ENCODE measurements at places on chromosomes 1 and 21.

- peak; percentile 53 for DNase-seq
Observed at GRCh38 chr1:21338573-21339355, 48.5 kb upstream of the ECE1 start.

DNA sequence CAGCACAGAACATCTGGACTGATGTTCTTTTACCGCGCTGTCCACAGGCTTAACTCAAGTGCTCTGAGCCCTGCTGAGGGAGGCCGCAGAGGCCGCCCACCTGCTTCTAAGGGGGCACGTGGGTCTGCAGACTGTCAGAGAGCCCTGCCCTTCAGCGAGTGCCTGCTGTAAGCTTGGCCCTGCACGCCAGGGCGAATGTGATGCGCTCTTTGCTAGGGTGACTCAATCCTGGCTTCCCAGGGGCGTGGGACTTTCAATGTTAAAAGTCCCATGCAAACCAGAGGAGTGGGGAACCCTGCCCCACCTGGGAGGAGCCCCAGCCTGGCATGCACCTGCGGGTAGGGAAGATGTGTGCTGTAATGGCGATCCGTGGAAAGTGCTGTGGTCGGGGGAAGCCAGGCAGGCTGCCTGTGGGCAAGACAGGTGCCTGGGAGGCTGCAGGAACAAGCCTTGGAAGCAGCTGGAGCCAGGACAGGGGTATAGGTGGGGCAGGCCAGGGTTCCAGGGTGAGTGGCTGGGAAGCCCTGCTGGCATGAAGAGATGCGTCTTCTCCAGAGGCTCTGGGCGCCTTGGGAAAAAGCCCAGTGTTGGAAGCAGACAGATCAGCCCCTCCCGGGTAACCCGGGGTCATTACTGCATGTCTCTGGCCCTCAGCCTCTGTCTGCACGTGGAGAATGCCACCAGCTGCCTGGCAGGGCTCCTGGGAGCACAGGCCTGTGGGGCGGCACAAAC, 594 bp upstream of the PANK4 start:
- no peak for DNase-seq

- no peak for DNase-seq
Observed at GRCh38 chr1:7177438-7178146, 392.3 kb downstream of the CAMTA1 start.

- DNase-seq = no peak
Observed at GRCh38 chr1:224707843-224708725, 92.0 kb downstream of the CNIH3 start.

DNA sequence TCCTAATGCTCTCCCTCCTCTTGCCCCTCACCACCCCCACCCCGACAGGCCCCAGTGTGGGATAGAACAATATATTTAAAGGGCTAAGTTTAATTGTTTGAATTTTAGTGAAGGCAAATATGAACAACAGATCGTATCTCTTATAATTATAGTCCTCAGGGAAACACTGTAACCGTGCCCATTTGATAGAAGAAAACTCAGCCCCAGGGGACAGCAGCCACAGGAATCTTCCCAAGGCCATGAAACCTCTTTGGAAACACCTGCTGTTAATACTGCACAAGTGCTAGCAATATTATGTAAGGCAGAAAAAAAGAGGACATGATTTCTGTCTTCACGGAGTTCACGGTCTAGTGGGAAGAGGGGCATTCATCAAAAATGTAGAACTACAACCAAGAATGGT, 142.2 kb downstream of the URB2 start:
- DNase-seq = no peak

DNA sequence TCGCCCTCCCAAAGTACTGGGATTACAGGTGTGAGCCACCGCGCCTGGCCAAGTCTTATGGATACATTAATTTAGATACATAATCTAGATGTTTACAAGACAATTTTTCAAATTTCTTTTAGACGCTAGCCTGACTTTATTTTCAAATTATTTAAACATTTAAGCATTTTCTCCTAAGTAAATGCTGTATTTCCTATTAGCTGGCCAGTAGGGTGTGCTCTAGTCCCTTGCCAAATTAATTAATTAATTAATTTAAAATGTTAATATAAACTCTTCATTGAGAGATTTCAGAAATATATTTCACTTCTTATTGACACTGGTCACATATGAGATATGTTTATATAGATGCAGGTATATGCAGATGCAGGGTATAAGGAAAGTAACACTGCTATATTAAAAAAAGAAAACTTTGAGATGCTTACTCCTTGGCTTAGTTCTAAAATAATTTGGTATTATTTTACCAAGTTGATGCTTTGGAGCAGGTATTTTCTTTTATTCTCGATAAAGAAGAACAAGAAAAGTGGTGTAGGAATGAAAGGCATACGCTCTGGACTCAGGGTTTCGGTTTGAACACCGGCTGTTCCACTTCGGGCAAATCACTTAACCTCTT, 5.2 kb upstream of the ERRFI1 start:
- DNase-seq = peak; percentile 37

- DNase-seq = no peak
Observed at GRCh38 chr21:41956926-41957729, 3.3 kb upstream of the C2CD2 start.

GRCh38 chr1:112318263-112318662, 77.8 kb upstream of the CTTNBP2NL start:
- no peak for DNase-seq

DNA sequence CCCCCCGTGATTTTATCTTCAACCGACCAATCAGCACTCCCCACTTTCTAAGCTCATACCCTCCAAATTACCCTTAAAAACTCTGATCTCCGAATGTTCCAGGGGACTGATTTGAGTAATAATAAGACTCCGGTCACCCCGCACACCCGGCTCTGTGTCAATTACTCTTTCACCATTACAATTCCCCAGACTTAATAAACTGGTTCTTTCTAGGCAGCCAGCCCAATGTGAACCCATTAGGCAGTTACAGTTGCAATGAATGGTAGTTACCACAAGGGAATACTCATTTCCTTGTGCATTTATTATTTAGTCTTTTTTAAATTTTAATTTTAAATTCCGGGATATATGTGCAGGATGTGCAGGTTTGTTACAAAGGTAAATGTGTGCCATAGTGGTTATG, 177.9 kb downstream of the HFM1 start:
- no peak for DNase-seq

DNA sequence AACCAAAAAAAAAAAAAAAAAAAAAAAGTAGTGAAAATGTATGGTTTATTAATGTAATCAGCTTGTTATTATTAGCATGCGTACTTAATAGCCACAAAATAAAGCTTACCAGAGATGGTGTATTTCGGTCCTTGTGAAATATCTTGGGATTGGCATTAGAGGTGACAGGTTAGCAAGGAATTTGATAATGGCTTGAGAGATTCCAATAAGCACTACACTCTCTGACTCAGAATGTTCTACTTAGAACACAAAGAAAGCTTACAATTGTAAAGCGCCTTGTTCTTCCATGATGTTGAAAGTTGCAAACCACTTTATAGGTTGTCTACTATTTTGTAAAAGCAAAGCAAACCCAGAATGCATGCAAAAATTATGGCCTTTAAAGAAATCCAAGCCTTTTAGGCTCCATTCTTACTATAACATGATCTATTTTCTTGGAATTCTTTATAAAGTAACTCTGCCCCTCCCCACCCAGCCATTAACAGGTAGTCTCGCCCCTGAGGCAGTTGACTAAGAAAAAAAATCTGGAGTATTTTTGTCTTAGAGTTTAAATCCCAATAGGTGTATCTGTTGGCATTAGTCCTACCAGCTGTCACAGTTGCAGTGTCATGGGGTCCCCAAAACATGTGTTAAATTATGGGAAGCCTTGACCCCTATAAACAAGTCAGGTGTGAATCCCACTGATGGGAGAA, 129.2 kb downstream of the DHRS3 start:
- no peak for DNase-seq
